Activated naive CD4-positive, alpha-beta T cell (primary cell): ENCODE measurements at places on chromosomes 1 and 21.

GRCh38 chr1:243740255-243740999 is 109.6 kb downstream of the AKT3 start:
- no peak for DNase-seq

- no peak for DNase-seq
Measured at GRCh38 chr1:202625416-202626360, 84.6 kb downstream of the SYT2 start.

DNA sequence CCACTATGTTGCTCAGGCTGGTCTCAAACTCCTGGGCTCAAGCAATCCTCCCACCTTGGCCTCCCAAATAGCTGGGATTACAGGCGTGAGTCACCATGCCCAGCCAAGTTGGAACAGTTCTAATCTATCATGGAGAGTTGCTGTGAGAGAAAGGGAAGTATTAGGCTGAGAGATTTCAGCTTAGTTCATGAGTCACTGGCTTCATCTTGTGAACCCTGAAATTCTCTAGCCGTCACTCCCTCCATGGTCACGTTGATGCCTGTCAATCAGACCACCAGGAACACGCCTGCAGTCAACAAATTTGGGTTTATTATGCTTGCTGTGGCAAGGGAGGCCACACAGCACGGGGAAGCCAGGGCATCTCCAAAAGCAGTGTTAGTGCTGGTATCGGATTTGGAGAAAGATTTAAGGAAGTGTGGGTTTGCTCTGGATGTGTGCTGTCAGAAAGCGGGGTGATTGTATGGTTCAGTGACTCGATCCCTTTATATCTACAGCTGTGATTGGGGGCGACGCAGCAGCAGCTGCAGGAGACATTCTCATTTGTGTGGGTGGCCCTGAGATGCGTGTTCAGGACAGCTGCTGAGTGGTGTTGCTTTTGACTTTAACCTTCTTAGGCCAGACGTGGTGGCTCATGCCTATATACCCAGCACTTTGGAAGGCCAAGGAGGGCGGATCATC is 18.7 kb downstream of the UQCRHL start:
- no peak for DNase-seq

GRCh38 chr1:193634470-193634869 is 448.1 kb upstream of the B3GALT2 start:
- no peak for DNase-seq

- DNase-seq: no peak
Measured at GRCh38 chr1:187787736-187788135, 959.0 kb downstream of the PLA2G4A start.

DNA sequence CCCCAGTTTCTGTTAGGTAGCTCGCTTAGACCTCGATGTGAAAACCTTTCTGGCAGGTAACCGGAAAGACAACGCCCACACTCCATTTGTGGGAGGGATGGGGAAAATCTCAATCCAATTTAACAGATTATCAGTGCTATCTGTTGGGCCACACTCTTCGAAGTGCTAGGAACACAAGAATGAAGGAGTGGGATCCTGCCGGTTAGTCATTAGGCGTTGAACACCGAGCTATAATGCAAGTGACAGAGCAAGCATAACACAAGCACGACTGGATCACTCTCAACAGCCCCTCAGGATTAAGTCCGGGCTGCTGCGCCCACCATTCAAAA is 531 bp downstream of the SNIP1 start:
- DNase-seq: no peak

GRCh38 chr1:12229386-12229834 is 420 bp upstream of the VPS13D start:
- no peak for DNase-seq

DNA sequence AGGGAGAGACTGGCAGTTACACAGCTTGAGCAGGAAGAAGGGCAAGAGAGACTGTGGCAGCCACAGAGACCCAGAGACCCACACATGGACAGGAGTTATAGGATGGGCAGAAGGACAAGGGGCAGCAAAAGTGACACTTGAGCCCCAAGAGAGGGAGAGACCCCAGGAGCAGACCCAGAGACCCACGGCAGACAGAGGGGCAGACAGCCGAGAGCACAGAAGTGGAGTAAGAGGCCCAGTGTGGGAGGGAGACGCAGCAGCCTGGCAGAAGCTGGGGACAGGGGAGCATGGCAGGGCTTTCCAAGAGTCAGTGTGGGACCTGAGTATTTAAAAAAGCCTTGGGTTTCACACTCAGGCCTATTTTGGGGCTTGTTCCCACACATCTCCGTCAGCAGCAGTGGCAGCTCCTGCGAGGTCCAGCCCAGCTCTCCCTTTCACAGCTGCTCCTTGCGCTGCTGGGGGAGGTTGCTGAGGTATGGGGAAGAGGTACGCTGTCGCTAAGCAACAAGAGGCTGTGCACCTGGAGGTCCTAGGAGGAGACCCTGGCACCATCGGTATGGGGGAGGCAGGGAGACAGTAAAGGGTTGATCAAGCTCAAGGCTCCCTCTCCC is 9.0 kb upstream of the MEF2D start:
- no peak for DNase-seq

GRCh38 chr1:66365635-66366034 is 168.3 kb upstream of the SGIP1 start:
- no peak for DNase-seq

- no peak for DNase-seq
Measured at GRCh38 chr1:234926264-234926558, 202.4 kb downstream of the TOMM20 start.
